ENCODE measurements at places on chromosomes 13 and 19. TPM values are rescaled to one million over a fixed set of nuclear protein-coding genes. Genes with fewer than 3 reads are reported as not detected.

The SIGLEC8 gene
- 2.5 TPM for total RNA-seq

The PGLYRP2 gene
- total RNA-seq = not detected

DNA sequence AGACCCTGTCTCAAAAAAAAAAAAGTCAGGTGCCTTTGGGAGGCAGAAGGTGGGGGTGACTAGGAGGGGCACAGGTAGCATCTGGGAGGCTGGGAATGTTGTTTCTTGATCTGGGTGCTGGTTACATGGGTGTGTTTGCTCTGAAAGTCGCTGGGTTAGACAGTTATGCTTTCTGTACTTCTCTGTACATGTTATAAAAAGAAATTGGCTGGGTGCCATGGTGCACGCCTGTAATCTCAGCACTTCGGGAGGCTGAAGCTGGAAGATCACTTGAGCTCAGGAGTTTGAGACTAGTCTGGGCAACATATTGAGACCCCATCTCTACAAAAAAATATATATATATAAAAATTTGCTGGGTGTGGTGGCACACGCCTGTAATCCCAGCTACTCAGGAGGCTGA is 15.1 kb downstream of the NOSIP start:
- no peak for DNase-seq
- H3K27me3 ChIP-seq = no peaks in the 10 kb centered on the region
- no peaks in the 10 kb centered on the region for H3K36me3 ChIP-seq
- no peak overlapping the region for H3K4me3 ChIP-seq

- H3K4me3 ChIP-seq = no peak overlapping the region
- no peak for DNase-seq
- H3K27me3 ChIP-seq = no peaks in the 10 kb centered on the region
- H3K36me3 ChIP-seq = no peaks in the 10 kb centered on the region
Measured at GRCh38 chr13:51475727-51476501, 23.1 kb upstream of the INTS6 start.

- DNase-seq = no peak
- no peak overlapping the region for H3K4me3 ChIP-seq
- H3K4me1 ChIP-seq = no peaks in the 10 kb centered on the region
- H3K27me3 ChIP-seq = no peaks in the 10 kb centered on the region
- no peak overlapping the region for H3K27ac ChIP-seq
Measured at GRCh38 chr19:13281567-13282291, 131.5 kb downstream of the IER2 start.

- H3K27ac ChIP-seq = no peak overlapping the region
- no peak for DNase-seq
- no peaks in the 10 kb centered on the region for H3K27me3 ChIP-seq
- H3K36me3 ChIP-seq = peaks cover 100% of the 10 kb centered on the region
- H3K4me3 ChIP-seq = no peak overlapping the region
Measured at GRCh38 chr19:35733180-35734125, 8.8 kb downstream of the IGFLR1 start.

DNA sequence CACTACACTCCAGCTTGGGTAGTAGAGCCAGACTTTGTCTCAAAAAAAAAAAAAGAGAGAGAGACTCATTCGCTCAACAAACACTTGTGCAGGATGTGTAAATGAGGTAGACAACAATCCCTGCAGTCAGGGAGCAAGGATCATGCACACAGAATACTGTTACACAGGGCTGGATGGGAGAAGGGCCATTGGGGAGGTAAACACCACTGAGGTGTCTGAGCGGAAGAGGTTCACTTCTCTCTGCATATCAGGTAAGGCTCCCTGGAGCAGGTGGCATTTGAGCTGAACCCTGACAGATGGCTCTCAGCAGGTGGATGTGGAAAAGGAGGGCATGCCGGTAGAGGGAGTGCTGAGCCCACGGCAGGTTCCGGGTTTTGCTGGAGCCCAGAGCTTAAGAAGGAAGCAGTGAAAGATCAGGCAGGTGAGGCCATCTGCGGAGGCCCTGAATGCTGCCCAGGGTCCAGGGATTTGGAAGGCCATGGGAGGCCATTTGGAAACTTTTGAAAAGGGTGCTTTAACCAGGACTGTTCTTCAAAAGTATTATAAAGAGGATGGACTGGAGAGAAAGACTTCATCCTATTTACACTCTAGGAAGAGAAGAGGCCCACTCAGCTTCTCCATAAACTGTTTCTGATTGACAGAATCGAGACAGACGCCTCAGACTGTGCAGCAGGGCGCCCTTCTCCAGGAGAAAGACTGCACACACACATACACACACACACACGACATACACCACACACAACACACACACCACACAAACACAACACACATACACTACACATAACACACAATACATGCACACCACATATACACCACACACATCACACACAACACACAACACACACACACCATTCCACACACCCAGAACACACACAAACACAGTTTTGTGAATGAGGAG is 199.4 kb downstream of the USP12 start:
- no peak for DNase-seq
- H3K27me3 ChIP-seq = no peaks in the 10 kb centered on the region
- no peak overlapping the region for H3K4me3 ChIP-seq
- no peak overlapping the region for H3K27ac ChIP-seq

DNA sequence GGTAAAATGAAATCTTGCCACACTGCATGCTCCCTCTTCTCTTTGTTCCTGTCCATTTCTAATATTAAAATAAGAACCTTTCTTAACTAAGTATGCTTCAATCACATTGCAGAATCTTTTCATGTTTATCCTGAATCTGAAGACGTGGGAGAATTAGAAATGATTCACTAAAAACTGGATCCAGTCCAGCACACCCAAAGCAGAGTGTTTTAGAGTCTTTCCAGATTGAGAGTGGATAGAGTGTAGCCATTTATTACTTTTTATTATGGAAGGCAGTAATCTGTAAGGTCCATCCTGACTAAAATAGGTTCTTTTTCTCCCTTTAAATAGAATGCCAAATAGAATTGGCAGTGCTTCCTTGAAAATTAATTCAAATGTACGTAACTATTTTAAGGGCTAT is 453.5 kb downstream of the TDRD3 start:
- no peak for DNase-seq
- no peaks in the 10 kb centered on the region for H3K27me3 ChIP-seq
- H3K36me3 ChIP-seq = no peaks in the 10 kb centered on the region
- H3K27ac ChIP-seq = no peak overlapping the region

- H3K36me3 ChIP-seq = no peaks in the 10 kb centered on the region
- H3K27me3 ChIP-seq = peaks cover 29% of the 10 kb centered on the region
- peak overlapping the region; percentile 98 for H3K27ac ChIP-seq
- DNase-seq = peak; percentile 14
- peaks cover 72% of the 10 kb centered on the region for H3K4me1 ChIP-seq
- H3K4me3 ChIP-seq = peak overlapping the region; percentile 79
Measured at GRCh38 chr13:50080911-50081678, 65.9 kb downstream of the KCNRG start.

DNA sequence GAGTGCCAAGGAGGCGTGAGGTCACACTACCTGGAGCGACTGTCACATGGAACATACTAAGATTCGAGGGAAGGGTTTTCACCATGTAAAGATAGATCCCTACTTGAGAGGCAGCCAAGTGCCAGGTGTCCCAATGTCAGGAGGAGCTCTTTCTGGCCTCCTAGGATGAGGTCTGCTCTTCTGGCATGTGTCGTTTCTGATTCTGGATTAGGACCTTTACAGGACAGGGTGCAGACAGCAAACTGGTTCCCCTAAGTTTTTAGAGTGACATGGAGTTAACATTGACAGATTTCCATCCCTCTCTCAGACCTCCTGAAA is 75.3 kb downstream of the ZNF536 start:
- no peaks in the 10 kb centered on the region for H3K27me3 ChIP-seq
- no peak for DNase-seq

DNA sequence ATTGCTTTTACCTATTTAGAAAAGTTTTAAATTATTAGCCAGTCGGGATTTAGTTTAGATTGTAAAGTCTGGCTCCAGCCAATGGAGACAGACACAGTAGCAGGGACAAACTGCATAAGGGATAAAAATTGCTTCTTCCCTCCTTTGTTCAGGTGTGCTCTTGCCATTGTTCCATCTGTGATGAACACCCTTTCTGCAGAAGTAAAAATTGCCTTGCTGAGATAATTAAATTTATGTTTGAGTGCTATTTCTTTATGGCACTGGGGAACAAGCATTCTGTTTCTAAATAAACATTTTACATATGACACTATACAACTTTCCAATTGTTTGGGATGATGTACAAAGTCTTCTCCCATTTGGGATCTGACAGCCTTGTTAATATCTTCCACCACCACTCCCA is 18.0 kb downstream of the OR7C2 start:
- no peaks in the 10 kb centered on the region for H3K36me3 ChIP-seq
- no peaks in the 10 kb centered on the region for H3K27me3 ChIP-seq
- H3K4me1 ChIP-seq = no peaks in the 10 kb centered on the region
- H3K4me3 ChIP-seq = no peak overlapping the region
- H3K27ac ChIP-seq = no peak overlapping the region

GRCh38 chr13:81017513-81018152 is 676.7 kb upstream of the SPRY2 start:
- no peaks in the 10 kb centered on the region for H3K4me1 ChIP-seq
- H3K27me3 ChIP-seq = no peaks in the 10 kb centered on the region
- H3K4me3 ChIP-seq = no peak overlapping the region
- DNase-seq = no peak
- H3K27ac ChIP-seq = no peak overlapping the region

DNA sequence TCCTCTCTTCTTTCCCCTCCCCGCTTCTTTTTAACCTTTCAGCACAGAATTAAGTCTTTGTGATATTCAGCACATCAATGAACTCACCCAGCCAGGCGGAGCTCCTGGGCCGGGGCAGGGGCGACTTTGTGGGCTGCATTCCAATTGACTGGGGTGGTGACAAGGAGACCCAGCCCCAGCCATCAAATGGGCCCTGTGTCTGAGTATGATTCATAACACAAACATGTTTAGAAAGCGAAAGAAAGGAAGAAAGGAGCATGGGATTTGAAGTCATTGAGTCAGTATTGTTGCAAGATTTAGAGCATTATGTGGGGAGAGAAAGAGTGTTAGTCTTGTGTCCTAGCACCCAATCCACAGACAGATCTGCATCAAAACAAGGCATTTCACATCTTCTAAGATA is 185.3 kb downstream of the LHFPL6 start:
- peaks cover 37% of the 10 kb centered on the region for H3K4me1 ChIP-seq
- DNase-seq = no peak
- no peak overlapping the region for H3K27ac ChIP-seq
- H3K27me3 ChIP-seq = no peaks in the 10 kb centered on the region
- no peaks in the 10 kb centered on the region for H3K36me3 ChIP-seq

DNA sequence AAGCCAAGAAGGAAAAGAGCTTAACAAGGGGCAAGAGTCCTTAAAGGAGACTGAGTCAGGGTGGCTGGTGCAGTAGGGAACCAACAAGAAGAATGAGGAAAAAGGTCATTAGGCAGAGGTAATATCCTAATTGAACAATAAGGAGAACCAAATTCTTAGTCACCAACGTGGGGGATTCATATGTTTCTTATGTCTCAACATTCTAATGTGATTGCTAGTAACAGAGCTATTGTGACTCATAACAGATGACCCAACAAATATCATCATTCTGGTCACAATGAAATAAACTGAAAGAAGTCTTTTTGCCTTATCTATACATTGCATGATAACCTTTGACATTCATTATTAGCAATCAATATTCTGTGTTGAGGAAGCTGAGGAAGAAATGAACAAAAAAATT is 101.6 kb downstream of the RAP2A start:
- DNase-seq = no peak
- no peak overlapping the region for H3K27ac ChIP-seq
- no peaks in the 10 kb centered on the region for H3K36me3 ChIP-seq
- no peaks in the 10 kb centered on the region for H3K27me3 ChIP-seq

GRCh38 chr13:66214467-66214866 is 1015.7 kb downstream of the PCDH9 start:
- DNase-seq = no peak
- H3K4me3 ChIP-seq = no peak overlapping the region
- H3K27me3 ChIP-seq = no peaks in the 10 kb centered on the region
- no peaks in the 10 kb centered on the region for H3K4me1 ChIP-seq

DNA sequence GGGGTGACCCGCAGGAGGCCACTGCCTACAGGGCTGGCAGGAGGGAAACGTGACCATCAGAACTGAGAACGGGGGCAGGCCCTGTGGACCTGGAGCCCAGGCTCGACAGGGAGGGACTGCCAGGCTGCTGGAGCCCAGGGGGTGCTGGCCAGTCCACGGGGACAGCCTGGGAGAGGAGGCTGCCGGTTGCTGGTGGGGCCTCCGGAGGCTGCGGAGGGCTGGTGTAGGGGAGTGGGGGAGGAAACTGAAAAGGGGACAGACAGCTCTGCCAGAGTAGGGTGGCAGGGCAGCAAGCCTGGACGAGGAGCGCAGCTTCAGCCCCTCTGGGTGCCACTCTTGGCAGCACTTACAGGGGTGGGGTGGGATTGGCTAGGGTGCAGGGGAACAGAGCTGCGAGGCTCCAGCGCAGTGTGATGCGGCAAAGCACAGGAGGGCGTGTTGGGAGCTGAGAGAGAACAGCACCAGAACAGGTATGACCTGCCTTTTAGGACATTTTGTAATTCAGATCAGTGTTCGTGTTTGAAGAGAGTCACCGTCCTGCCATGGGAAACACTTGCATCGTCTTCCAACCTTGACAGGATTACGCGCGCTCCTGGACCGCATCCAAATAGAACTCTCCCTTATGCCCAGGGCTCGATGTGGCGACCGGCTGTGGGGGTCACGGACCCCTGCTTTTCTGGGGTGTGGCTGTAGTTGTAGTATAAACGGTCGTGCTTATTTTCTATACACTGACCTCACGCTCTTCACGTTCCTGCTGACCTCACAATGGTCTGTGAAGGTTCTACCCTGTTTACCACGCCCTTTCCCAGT is 19.9 kb upstream of the ARHGEF7 start:
- no peak overlapping the region for H3K27ac ChIP-seq
- no peak for DNase-seq
- H3K27me3 ChIP-seq = peaks cover 5% of the 10 kb centered on the region
- H3K36me3 ChIP-seq = no peaks in the 10 kb centered on the region
- no peak overlapping the region for H3K4me3 ChIP-seq

- H3K4me3 ChIP-seq = peak overlapping the region; percentile 30
- H3K4me1 ChIP-seq = peaks cover 87% of the 10 kb centered on the region
- peak overlapping the region; percentile 92 for H3K27ac ChIP-seq
- peaks cover 25% of the 10 kb centered on the region for H3K36me3 ChIP-seq
Measured at GRCh38 chr19:4374498-4375163, 25.7 kb downstream of the SH3GL1 start.

DNA sequence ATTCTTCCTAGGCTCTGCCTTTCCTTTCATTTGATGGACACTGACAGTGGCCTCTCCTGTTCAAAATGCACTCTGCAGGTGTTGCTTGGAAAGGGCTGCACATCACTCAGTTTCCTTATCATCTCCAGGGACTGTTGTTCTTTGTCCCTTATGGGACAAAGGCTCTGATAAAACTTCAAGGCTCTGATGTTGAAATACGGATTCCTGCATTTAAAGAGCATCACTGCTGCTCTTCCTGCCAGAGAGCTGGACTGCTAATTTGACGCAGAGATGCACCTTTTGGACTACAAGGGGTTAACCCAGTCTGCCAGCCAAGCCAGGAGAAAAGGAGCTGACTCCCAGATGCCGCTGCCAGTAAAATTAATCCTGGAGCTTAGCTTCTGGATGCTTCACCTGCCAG is 952.1 kb downstream of the DIAPH3 start:
- H3K36me3 ChIP-seq = no peaks in the 10 kb centered on the region
- H3K4me1 ChIP-seq = no peaks in the 10 kb centered on the region
- DNase-seq = no peak
- no peak overlapping the region for H3K27ac ChIP-seq
- no peak overlapping the region for H3K4me3 ChIP-seq
- H3K27me3 ChIP-seq = no peaks in the 10 kb centered on the region

- DNase-seq = peak; percentile 85
- H3K36me3 ChIP-seq = peaks cover 43% of the 10 kb centered on the region
- peak within 1 kb of the TSS; percentile 86 for H3K4me3 ChIP-seq
- H3K27me3 ChIP-seq = no peaks in the 10 kb centered on the region
Measured at GRCh38 chr19:50376166-50377050, at the start of gene NR1H2. Gene NR1H2, plus strand, starts transcription at chr19:50376457. Its CDS starts 1,149 bp downstream, at chr19:50377606.

Data from esophagus squamous epithelium (tissue), 5 donors.